Non-pigmented ciliary epithelial cell (primary cell): ENCODE measurements at places on chromosomes 16 and 17.

GRCh38 chr17:64017381-64017980 lies 3.0 kb downstream of the ICAM2 start:
- no peak for DNase-seq

DNA sequence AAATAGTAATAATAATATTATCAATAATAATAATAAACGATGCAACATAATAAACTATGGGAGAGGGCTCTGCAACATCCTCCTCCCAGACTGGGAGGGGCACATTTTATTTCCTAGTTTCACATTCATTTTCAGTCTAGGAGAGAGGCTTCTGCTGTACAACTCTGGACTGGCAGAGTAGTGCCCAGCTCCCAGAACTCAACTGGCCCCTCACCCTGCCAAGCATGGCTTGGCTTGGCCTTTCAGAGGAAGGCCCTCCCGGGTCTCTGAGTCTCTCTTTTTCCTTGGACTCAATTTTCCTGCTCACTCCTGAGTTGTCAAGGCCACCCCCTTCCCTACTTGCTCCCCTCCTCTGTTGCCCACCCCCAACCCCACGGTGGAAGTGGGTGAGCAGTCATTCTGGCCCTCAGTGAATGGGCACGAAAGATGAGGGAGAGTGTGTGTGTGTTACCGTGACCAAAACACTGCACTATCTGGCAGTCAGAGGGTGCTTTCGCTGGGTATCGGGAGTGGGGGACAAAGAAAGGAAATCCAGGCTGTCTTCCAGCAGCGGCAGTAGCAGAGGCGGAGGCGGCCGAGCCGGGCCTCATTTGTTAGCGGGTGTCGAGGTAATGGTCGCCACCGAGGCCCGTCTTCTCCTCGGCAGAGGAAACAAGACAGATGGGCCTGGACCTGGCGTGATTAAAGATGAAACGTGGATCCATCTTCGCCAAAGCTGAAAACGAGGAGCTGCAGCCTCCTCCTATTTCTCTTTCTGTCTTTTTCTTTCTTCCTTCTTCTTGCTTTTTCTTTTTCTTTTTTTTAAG lies 2.3 kb downstream of the HOXB4 start:
- DNase-seq: no peak

- no peak for DNase-seq
These were observed 228.6 kb upstream of the SDK2 start for GRCh38 chr17:73872816-73873215.

GRCh38 chr17:57999496-58000017 lies 7.5 kb downstream of the SRSF1 start:
- DNase-seq: no peak

- DNase-seq: no peak
These were observed 2.3 kb upstream of the KRT15 start for GRCh38 chr17:41520821-41521521.

GRCh38 chr17:40883626-40884334 lies 1.3 kb downstream of the KRT20 start:
- no peak for DNase-seq

DNA sequence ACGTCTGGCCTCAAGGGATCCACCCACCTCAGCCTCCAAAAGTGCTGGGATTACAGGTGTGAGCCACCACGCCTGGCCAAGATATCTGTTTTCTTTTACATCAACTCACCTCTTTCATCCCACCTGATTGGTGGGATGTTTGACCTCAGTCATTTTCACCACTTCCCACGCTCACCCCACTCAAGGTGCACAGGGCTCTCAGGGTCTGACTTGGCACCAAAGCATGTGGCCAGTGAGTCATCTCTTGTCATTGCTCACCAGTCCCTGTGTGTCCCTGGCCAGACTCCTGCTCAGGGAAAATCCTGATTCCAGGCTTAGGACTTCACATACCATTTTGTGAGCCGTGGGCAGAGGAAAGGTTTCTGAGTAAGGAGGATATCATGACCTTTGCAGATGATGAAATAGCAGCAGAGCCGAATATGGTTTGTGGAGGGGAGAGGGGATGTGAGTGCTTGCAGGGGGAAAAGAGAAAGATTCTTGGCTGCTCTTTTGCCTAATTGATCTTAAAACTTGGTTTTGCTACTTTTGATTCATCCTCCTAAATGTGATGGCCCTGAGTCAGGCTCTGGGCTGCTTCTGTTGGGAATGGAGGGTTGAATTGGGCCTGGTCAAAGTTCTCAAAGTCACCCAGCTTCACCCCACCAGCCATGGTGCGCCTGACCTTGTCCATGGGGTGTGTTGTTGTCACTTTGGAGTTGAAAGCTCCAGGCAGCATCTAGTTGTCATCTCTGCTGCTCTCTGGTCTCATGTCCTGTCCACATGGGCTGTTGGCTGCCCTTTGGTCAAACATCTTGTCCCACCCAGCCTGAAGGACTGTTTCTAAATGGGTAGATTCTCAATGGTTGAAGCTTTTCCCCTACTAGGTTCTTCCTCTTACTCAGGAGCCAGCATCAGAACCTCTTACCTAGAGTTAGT lies 6.0 kb upstream of the KCNH6 start:
- DNase-seq: no peak

GRCh38 chr16:69157196-69157595 lies 24.7 kb downstream of the UTP4 start:
- DNase-seq: no peak

GRCh38 chr17:81551458-81552243 lies 502 bp downstream of the FAAP100 start:
- no peak for DNase-seq

GRCh38 chr16:85125570-85126393 lies 13.5 kb upstream of the CIBAR2 start:
- no peak for DNase-seq

- no peak for DNase-seq
These were observed 6.8 kb downstream of the CCDC102A start for GRCh38 chr16:57529391-57530103.

GRCh38 chr16:11112723-11113348 lies 143.2 kb downstream of the SOCS1 start:
- no peak for DNase-seq

DNA sequence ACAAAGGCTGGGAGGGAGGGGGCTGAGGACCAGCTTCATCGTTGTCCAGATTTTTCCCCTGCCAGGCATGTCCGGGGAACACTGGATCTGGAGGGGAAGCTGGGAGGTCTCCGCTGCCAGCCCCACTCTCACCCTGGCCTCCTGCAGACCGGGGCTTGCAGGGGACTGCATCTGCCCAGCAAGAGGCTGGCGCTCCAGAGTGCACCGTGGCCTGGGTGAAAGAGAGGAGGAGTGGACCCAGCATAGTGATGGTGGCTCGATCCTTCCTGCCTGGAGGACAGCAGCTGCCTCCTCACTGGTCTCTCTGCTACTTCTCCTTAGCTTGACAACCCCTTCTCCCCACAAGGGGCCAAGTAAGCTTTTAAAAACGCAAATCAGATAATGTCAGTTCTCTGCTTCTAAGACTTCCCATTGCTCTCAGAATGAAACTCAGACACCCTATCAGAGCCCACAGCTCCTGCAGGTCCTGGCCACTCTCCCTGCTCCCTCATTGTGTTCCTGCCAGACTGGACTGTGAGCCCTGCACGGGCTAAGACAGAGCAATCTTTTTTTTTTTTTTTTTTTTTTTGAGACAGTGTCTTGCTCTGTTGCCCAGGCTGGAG lies 15.0 kb downstream of the CPNE2 start:
- no peak for DNase-seq

DNA sequence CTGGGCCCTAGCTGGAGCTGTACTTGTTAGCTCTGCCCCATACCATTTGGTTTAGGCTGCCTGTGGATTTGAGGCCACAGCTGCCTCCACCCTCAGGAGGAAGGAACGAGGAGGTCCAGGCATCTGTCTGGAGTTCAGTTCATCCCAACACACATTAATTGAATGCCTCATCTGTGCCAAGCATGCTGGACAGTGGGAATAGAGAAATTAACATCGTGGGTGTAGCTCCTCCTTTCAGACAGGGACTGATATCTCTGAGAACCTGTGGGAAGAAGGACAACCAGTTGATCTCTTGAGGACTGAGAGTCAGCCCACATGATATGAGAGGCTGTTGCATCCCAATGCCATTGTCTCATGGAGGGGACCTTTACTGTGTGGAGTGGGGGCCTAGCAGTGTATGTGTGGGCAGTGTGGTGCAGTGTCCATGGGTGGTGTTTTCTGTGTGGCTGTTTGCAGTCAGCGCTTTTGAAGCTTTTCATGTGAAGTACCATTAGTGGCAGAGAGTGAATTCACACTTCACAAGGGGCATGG lies 29.4 kb upstream of the DDX52 start:
- DNase-seq: no peak

- DNase-seq: no peak
These were observed 10.2 kb upstream of the CNOT1 start for GRCh38 chr16:58639836-58640235.

DNA sequence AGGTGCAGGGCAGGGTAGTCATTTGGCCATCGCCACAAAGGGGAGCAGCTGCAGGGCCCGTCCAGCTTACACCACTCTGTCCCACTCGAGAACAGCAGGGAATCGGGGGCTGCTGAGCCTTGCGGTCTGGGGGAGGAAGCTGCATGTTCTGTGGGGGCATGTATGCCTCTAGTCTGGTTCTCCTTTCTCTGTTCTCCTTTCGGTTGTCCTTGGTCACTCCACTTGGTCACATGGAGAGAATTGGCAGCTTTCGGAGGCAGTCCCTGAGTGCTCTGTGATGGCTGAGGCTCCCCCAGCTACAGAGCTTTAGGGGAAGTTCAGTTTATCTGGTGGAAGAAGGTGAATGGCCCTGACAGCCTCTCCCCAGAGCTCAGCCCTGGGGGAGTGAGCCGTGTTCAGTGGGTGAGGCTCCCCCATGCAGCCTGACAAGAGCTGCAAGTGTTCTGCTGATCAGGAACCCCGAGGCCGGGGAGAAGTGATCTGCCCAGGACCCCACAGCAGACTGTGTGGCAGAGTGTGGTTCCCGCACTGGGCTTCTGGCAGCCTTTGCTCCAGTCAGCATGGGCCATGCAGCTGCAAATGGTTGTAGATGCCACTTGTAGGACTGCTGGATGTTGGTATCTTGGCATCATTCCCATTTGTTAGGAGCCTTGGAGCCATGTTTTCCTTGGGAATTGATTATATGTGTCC lies 22.3 kb upstream of the SMPD3 start:
- DNase-seq: no peak

DNA sequence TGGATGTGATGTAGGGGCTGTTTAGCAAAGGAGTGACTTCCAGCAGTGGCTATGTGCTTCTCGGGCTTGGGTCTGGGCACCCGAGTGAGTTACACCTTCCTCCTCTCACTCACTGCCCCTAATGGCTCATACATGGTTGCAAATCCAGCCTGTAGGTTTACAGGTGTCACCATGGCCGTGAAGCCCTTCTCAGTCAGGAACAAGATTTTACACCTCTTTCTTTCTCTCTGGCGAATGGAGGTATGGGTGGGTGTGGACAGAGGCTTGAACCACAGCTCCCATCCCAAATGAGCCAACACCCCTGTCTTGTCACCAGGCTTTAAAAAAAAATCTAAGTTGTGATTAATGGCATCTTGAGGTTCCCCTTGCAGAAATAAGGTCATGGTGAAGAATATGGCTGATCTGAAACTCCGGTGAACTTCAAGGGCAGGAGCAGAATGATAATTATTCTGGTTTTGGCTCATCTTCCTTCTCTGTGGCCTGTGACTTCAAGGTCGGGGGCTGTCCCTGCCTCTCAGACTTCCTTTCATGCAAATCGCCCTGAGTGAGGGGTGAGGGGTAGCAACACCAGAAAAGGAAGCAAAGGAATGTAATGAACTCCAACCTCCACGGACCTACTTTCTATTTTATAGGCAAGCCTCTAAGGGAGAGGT lies 331.2 kb downstream of the MAF start:
- DNase-seq: no peak

DNA sequence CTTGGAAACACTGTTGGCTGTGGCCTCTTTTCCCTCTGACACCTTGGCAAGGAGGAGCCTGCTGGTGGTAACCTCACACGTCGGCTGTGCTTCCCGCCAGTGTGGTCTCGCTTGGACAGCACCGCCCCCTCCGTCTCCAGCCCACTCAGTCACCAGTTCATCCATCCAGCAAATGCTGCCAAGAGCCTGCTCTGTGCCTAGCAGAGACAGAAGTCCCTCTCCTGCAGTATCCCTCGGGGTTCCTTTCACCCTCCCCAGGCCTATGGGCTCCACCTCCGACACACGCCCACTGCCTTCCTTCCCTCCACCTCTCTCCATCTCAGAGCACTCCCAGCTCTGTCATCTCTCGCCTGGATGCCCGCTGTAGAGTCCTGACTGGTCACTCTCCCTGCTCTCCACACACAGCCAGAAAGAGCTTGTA lies 12.3 kb downstream of the CACNG4 start:
- DNase-seq: no peak

GRCh38 chr17:54269881-54270280 lies 447.2 kb downstream of the KIF2B start:
- no peak for DNase-seq

DNA sequence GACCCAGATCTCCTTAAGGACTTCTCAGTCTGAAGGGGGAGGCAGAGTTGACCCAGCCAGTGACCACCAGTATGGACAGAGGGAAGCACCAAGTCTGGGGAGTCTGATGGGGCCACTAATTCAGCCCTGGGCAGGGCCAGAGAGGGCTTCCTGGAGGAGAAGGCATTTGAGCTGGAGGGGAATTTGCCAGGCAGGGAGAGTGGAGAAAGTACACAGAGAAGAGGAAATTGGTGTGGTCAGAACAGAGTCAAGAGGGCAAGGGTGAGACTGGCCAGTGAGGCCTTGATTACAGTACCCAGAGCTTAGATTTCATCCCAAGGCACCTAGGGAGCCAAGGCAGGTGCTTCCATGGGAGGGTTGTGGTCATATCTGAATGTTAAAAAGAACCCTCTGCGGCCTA lies 36.3 kb downstream of the MYO15A start:
- DNase-seq: no peak

- DNase-seq: no peak
These were observed 7.5 kb downstream of the NME3 start for GRCh38 chr16:1763521-1764511.

DNA sequence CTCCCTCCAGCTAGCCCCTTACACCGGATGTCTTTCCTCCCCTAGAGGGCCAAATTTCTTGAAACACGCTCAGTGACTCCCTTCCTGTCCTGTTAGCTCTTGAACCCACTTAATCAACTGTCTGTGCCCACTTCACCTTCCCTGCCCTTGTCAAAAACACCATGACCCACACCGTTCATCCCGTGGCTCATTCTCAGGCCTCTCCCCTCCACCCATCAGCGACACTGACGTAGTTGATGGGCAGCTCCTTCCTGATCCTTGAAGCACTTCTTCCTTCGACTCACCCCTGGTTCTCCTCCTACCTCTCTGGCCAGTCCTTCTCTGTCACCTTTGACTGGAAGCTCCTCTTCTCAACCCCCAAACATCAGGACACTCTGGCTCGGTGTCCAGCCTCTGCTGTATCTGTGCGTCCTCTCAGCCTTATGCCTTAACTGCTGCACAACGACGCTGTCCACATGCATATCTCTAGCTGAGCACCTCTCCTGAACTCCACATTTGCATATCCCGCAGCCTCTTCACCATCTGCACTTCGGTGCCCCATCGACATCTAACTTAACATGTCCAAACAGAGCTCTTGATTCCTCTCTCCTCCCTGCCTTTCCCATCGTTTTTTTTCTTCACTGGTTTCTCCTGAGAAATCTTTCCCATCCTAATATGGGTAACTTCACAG lies 39.3 kb upstream of the CCDC182 start:
- no peak for DNase-seq

DNA sequence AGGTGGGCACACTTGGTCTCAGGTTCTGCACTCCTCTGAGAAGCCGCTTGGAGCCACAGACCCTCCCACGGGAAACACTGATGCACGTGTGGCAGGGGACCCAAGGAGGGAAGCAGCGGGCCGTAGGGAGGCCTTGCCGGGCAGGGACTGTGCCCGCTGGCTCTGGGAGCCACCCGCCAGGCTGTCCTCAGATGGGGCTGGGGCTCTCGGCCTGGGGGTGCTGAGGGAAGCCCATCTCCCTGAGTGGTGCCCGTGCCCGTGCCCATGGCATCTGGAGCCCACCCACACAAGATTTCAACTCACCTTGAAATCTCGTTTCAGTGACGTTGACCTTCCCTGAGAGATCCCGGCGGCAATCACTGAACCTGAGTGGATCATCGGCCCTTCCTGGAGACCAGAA lies 12.6 kb upstream of the CCDC154 start:
- DNase-seq: no peak
